ENCODE measurements at places on chromosomes 6 and 20.
A peak's percentile ranks its signal among the peaks of the same experiment; 100 is the strongest.

DNA sequence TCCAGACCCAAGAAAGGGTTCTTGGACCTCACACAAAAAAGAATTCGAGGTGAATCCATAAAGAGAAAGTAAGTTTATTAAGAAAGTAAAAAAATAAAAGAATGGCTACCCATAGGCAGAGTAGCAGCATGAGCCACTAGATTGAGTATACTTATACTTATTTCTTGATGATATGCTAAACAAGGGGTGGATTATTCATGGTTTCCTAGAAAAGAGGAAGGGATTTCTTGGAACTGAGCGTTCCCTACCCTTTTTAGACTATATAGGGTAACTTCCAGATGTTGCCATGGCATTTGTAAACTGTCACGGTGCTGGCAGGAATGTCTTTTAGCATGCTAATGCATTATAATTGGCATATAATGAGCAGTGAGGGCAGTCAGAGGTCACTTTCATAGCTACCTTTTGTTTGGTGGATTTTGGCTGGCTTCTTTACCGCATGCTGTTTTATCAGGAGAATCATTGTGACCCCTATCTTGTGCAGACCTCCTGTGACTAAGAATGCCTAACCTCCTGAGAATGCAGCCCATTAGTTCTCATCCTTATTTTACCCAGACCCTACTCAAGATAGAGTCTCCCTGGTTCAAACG is 44.3 kb downstream of the TENT5A start:
- DNase-seq = peak; percentile 69

DNA sequence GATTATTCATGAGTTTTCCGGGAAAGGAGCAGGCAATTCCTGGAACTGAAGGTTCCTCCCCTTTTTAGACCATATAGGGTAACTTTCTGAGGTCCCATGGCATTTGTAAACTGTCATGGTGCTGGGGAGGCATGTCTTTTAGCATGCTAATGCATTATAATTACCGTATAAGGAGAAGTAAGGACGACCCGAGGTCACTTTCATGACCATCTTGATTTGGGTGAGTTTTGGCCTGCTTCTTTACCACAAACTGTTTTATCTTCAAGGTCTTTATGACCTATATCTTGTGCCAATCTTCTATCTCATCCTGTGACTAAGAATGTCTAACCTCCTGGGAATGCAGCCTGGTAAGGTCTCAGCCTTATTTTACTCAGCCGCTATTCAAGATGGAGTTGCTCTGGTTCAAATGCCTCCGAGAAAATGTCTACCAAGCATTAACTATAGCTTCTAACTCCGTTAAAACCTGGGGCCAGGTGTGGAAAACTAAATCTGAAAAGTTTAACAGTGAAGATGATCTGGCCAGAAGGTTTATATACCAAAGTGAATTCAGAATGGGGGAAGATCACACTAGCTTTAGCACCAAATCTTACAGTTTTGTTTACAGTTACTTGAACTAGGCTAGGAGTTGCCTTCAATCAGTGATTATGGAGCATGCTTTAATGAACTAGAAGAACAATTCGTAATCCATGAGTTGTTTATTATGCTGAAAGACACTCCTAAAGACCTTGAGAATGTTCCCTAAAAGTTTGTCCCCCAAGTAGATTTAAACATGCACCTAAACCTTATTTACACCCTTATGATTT is 80.0 kb upstream of the TOP1 start:
- DNase-seq = peak; percentile 60

DNA sequence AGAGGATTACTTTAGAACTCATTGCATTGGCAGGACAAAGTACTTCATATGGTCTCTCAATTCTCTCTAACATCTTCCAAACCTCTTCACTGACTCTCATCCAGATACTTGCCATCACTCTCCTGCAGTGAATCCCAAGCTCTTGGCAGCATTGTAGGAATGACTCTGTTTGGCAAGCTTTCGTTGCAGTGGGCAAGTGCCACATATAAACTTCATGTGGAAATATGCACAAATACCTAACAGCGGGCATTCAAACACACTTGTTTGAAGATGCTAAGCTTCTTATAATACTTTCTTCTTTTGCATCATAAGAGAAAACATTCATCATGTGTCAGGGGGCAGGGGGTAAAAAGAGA is 86.2 kb upstream of the F13A1 start:
- no peak for DNase-seq

DNA sequence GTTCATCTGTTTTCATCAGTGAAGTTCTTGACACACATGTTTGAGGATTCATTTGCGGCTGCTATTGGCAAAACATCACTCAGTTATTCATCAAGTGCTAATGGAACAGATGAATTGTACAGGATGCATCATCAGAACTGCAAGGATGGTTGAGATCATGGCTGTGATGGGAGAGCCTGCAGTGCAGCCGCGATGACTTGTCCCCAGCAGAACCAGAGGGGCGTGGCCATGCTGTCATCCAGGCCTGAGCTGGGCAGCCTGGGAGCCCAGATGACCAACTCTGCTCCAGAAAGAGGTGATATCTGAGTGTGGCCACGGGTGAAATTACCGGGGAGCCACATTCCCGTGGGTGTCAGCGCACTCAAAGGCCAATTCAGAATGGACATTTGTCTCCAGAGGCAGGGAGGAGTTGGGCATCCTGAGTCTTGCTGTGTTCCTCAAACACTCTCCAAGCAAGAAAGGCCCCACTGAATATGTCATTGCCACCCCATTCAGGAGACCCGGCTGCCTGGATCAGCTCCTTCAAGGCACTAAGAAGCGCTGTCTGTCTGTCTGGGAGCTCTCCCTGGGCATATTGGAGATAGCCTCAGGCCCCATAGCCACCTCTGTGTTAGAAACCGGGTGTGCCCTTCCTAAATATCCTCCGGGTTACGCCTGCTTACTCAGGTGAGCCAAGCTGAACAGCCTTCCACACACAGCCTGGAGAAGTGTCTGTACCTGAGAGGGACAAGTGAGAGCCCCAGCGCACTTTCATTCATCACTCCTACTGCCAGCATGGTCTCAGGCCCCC is 66.7 kb downstream of the SYNDIG1 start:
- peak; percentile 17 for DNase-seq

GRCh38 chr6:47944846-47945245 is 163.0 kb downstream of the OPN5 start:
- DNase-seq = no peak

DNA sequence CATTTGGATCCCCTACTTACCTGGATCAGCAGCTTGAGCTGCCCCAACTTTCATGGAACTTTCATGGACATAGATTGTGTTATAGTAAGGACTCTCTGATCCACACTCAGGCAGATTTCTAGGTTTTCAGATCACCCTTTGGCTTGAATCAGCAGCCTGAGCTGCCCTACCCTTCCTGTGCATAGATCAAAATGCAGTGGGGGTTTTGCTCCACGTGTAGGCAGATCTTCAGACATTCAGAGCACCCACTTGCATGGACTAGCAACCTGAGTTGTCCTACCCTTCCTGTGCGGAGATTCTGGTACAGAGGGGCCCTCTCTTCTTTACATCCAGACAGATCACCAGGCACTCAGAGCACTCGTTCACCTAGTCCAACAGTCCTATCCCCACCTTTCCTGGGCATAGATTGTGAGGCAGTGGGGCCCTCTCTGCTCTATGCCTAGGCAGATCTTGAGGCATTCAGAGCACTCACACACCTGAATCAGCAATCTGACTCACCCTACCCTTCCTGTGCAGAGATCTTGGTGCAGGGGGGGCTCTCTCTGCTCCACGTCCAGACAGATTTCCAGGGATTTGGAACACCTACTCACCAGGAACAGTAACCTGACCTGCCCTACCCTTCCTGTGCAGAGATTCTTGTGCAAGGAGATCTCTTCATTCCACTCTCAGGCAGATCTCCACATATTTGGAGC is 705.2 kb upstream of the NRSN1 start:
- DNase-seq = no peak

DNA sequence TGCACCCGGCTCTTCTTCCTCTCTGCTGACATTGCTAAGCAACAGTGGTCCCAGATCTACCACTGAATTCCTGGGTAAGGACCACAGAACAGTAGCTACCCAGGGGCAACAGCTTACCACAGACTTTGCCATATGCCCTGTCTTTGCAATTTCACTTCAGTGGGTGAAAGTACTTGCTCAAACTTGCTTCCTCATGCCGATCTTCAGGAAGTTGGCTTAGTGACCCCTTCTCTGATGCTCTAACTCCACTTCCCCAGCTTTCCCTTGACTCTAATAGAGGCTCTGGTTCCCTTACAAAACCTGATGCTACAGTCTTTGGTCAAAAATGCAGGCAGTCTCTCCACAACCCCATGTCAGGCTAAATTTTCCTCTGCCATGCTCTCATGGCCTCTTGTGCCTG is 3.3 kb upstream of the TAAR5 start:
- no peak for DNase-seq

DNA sequence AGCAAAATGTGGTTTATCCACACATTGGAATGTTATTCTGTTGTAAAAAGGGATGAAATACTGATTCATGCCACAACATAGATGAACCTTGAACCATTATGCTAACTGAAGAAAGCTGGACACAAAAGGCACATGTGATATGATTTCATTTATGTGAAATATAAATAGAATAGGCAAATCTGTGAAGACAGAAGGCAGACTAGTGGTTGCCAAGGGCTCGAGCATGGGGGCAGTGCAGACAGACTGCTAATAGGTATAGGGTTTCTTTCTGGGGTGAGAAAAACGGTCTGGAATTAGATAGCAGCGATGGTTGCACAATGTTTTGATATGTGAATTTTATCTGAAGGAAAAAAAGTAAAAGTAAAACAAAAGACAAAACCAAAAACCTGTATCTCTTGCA is 54.6 kb upstream of the FNDC1 start:
- DNase-seq = no peak

DNA sequence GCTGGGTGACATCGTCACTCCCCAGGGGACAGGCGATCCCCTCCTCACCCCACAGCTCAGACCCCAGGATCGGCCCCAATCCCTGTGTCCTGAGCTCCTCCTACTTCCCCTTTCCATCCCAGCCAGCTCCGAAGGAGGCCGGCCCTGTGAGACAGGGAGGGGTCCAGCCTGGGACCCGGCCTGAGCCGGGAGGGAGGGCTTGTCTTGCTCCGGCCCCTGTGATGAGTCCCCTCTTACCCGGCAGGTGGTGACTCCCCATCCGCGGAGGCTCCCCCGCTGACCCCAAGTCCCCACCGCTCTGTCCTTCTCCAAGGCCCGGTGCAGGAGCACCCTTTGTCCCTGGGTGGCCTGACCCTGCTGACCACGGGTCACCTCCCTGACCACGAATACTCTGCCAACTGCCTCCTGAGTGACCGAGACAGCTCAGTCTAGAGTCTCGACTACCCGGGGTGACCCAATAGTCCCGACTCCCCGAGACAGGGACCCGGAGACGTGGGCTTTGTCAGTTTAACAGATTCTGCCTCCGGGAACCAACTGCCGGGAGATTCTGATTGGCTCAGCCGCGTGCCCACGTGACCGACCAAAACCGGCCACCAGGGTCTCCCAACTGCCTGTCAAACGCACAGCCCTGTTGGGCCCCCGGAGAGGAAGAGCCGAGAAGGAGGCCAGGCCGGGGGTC is 187.4 kb upstream of the PROKR2 start:
- peak; percentile 9 for DNase-seq

- DNase-seq = no peak
These were observed 1.5 kb downstream of the ZC3H12D start for GRCh38 chr6:149483334-149483725.

DNA sequence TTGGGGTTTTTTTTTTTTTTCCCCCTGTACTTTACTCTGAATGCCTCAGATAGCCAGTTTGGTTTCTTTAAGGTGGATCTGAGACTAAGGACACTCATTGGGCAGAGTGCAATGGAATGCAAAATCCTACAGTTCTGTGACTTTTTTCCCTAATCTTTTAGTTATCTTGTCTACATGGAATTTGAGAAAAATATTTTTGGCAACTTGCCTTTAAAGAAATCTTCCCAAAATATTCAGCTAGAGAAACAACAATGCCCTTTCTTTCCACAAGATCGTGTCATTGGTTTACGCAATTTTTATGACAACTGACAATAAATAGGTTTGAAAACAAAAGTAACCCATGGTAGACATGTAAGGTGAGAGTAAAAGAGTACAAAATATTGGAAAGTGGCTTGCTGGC is 171.7 kb upstream of the LAMP5 start:
- no peak for DNase-seq

GRCh38 chr6:162525181-162525580 is 202.4 kb downstream of the PRKN start:
- no peak for DNase-seq

DNA sequence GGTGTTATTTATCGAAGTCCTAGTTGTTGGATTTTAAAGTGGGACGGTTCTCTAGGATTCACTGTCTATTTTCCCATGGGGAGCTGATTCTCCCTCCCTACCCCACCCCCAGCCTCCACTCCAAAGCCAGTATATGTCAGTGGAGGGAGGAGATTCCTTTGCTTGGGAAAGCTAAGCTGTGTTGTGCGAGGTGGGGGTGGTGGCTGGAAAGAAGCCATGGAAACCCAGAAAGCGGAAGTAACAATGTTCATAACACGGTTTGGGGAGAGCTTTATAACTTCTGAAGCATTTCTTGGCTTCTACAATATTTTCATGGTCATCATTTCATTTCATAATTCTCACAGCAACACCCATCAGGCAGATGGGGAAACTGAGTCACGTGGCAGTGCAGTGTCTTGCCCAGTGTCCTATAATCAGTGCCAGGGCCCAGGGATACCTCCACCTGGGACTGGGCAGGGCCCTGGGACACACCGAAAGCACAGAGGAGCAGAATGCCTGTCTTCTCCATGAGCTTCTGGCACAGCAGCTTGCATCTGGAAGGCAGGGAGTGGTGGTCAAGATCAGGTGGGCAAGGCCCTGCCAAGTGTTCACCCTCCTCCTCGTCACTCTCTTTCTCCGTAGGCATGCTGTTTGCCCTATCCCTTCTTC is 4.5 kb downstream of the SUN5 start:
- no peak for DNase-seq

GRCh38 chr6:83311231-83311630 is 118.1 kb downstream of the RWDD2A start:
- DNase-seq = no peak

GRCh38 chr6:16929809-16930208 is 168.5 kb upstream of the ATXN1 start:
- DNase-seq = peak; percentile 98

GRCh38 chr20:41655962-41656618 is 37.9 kb upstream of the CHD6 start:
- no peak for DNase-seq

- no peak for DNase-seq
These were observed 5.7 kb upstream of the NECAB3 start for GRCh38 chr20:33679758-33680485.

DNA sequence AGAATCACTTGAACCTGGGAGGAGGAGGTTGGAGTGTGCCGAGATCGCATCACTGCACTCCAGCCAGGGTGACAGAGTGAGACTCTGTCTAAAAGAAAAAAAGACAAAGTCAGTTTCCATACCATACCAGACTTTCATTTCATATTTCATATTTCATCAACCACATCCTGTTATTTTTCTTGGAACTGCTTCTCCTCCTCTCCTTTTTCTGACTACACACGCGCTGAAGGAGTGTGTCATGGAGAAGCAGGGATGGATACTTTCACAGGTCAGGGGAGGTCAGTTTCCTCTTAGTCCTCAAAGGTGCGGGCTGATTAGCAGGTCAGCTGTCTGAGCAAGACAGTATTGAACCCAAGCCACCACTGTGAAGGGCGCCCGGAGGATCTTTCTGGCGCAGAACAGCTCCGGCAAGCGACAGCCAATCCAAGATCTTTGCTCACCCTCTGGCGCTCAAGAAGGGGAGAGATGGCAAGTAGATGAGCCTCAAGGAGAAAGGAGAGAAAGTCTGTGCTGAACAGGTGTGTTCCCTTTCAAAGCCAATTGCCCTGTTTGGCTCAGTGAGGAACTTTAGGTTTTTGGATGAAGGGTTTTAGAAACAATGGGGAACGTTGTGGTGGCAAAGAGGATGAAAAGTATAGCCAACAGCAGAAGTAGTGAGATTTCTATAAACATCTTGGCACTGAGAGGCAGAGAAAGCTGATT is 18.9 kb upstream of the SYNJ2 start:
- DNase-seq = peak; percentile 66

Measured in astrocyte (in vitro differentiated cells and primary cell).